ENCODE measurements at places on chromosomes 7 and 10. TPM values are rescaled to one million over a fixed set of nuclear protein-coding genes. Genes with fewer than 3 reads are reported as not detected.

DNA sequence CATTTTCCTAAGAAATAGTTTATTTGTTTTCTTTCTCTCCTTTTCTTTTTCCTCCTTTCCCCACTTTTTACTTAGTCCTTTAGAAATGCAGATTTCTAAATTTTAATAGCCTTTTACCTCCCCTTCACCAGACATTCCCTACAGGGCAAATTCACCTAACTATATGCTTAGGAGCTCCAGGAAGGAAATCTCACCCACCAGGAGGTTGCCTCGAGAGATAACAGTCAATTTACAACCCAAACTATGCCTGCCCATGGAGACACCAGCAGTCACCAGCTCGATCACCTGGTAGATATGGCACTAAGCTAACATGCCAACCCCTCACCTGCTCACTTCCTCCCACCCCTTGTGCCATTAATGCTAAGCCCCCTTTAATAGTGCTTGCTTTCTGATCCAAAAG, 25.2 kb upstream of the CREB3L2 start:
- no peak overlapping the region for H3K4me3 ChIP-seq
- no peak overlapping the region for H3K27ac ChIP-seq
- peaks cover 14% of the 10 kb centered on the region for H3K4me1 ChIP-seq

DNA sequence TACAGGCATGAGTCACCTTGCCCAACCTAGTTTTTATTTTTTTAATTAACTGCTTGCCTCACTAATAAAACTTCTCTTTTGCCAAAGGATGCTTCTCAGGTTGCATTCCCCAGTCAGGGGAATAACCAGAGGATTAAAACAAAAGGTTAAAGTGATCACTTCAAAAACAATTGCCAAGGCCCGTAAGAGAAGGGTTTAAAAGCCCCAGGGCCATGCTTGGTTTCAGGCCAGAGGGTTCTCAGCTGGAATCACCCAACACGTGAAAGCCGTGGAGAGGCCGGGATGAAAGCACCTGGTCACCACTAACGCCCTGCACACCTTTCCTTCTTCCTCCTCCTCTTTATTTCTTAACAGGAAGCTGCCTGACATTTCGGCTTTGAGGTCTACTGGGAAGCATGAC, 587.5 kb downstream of the PTPRN2 start:
- no peaks in the 10 kb centered on the region for H3K36me3 ChIP-seq
- no peak overlapping the region for H3K27ac ChIP-seq
- H3K4me1 ChIP-seq, result no peaks in the 10 kb centered on the region

DNA sequence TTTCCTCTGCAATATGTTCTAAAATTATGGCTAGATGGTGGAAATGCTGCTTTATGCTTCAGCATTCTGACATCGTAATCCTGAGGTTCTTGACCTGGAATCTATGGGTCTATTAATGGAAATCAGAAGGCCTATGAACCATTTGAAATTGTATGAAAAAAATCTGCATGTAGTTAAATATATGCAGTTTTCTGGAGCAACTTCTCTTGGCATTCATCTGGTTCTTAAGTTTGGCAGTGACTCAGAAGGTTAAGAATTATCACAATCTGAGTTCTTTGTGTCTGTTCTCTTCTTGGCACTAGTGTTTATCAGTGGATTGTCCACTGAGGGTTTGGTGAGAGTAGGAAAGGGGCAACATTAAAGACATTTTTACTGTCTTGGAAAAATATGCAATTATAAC, 71.1 kb upstream of the FZD1 start:
- no peak for DNase-seq
- H3K4me3 ChIP-seq, result no peak overlapping the region
- H3K27me3 ChIP-seq, result no peaks in the 10 kb centered on the region
- no peaks in the 10 kb centered on the region for H3K4me1 ChIP-seq

GRCh38 chr7:16420329-16420648, 1.0 kb downstream of the CRPPA start:
- peaks cover 10% of the 10 kb centered on the region for H3K36me3 ChIP-seq
- H3K4me1 ChIP-seq, result peaks cover 24% of the 10 kb centered on the region
- no peak for DNase-seq
- peak overlapping the region; percentile 98 for H3K27ac ChIP-seq
- peaks cover 3% of the 10 kb centered on the region for H3K27me3 ChIP-seq
- peak overlapping the region; percentile 91 for H3K4me3 ChIP-seq

- H3K4me3 ChIP-seq, result no peak overlapping the region
- H3K27me3 ChIP-seq, result no peaks in the 10 kb centered on the region
- H3K36me3 ChIP-seq, result no peaks in the 10 kb centered on the region
- DNase-seq, result no peak
These were observed 182.1 kb downstream of the ZMYND11 start for GRCh38 chr10:317271-317769.

- peaks cover 48% of the 10 kb centered on the region for H3K27me3 ChIP-seq
- H3K4me3 ChIP-seq, result no peak overlapping the region
- no peak overlapping the region for H3K27ac ChIP-seq
- DNase-seq, result peak; percentile 31
- H3K4me1 ChIP-seq, result peaks cover 3% of the 10 kb centered on the region
These were observed 9.5 kb downstream of the RNF32 start for GRCh38 chr7:156650042-156650441.

The HYAL4 gene
- not detected for total RNA-seq

DNA sequence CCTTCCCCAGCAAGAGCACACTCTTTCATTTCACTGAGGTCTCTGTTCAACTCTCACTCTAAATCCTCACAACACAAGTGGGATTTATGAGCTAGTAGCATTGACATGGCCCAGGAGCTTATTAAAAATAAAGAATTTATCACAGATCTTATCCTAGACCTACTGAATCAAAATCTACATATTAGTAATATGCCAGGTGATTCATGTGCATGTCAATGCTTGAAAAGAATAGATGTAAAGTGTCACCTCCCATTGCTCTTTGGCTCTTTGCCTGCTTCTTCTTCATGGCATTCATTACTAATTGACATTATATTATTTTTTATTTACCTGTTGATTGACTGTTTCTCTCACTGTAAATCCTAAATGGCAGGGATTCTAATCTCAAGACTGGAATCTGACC, 459.2 kb upstream of the LRRTM3 start:
- H3K4me1 ChIP-seq, result no peaks in the 10 kb centered on the region
- H3K4me3 ChIP-seq, result no peak overlapping the region
- H3K27me3 ChIP-seq, result no peaks in the 10 kb centered on the region
- no peak for DNase-seq
- H3K27ac ChIP-seq, result no peak overlapping the region

The IFRD1 gene
- total RNA-seq, result 42.5 TPM
